NCI-H1092 (cell line): ENCODE measurements at places on chromosomes 5 and 9.
A peak's percentile ranks its signal among the peaks of the same experiment; 100 is the strongest.

DNA sequence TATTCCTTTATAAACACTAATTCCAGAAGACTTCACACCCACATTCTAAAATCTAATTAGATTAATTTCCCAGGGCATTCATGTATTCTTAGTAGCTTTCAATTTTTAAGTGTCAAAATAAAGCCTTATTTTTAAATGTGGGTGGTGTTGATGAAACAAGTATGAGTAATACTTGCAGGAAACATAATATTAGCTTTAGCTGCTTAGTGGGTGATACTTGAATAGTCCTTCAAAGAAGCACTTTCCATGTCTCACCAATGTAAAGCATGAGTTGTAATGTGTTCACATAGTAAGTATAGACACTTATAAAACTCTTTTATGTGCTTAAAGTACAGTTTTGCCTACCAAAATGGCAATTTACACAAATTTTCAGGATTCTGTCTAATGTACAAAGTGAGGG is 6.9 kb downstream of the FNBP1 start:
- no peak for DNase-seq

GRCh38 chr9:130138791-130139190 is 33.4 kb upstream of the NCS1 start:
- DNase-seq: no peak

GRCh38 chr9:2872250-2872930 is 28.5 kb upstream of the PUM3 start:
- peak; percentile 24 for DNase-seq

DNA sequence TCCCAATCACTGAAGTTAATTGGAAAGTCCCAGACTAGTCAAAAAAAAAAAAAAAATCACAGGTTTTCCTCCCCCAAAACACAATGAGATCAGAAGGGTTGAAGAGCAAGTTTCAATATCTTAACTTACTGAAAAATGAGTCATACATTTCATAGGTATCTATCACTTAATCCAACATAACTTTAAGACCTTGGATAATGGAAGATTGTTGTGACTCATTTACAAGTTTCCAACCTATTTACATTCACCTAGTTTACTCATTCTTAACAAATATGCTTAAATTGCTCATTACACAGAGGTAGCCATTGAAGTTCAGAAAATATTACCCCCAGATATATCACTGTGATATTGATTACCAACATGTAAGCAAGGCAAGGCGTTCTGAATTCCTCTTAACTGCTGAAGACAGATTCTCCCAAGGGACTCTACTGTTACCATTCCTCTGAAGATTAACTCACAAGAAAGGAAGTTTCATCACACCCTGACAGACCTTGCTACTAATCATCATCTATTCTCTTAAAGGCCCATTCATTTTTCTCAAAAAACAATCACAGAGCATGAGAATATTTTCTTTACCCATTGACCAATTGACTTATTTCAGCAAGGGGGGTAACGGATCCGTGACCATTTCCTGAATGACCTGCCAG is 563.8 kb downstream of the TLE1 start:
- DNase-seq: no peak

DNA sequence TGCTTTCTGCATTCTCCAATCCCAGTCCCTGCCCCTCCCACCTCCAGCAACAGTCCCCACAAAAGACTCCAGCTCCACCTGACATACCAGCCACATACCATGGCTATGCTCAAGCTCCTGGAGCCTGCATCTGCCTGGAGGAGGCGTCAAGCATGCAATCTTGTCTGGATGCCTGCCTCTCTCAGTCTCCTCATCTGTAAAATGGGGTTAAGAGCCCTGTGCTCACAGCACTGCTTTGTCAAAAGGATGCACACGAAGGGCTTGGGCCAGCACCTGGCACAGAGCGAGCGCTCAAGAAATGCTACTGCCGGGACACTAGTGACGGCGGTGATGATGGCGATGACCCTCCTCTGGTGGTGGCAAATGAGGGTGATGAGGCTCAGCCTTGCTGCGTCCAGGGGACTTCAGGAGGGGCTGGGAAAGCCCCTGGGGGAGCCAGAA is 202.9 kb upstream of the IER5L start:
- DNase-seq: no peak

- no peak for DNase-seq
Measured at GRCh38 chr9:95455714-95456113, 61.1 kb downstream of the PTCH1 start.

- DNase-seq: no peak
Measured at GRCh38 chr5:37858250-37858649, 18.4 kb upstream of the GDNF start.

- no peak for DNase-seq
Measured at GRCh38 chr9:16982780-16983310, 112.4 kb upstream of the BNC2 start.

DNA sequence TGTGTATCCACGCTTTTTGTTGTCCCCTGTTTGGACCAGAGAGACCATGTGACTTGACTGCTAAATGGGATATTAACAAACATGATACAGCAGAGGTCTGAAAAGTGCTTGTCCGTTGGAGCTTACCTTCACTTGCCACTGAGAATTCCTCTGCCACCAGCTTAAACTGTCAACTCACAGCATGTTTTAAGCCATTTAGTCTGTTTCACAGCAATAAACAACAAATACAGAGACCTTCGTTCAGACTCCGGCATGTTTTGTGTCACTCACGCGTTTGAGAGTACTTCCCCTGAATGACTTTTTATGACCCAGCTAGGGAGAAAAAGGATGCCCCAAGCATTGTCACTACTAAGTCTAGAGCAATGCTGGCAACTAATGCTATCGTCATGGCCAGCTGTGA is 173.8 kb downstream of the PTPRD start:
- DNase-seq: no peak

DNA sequence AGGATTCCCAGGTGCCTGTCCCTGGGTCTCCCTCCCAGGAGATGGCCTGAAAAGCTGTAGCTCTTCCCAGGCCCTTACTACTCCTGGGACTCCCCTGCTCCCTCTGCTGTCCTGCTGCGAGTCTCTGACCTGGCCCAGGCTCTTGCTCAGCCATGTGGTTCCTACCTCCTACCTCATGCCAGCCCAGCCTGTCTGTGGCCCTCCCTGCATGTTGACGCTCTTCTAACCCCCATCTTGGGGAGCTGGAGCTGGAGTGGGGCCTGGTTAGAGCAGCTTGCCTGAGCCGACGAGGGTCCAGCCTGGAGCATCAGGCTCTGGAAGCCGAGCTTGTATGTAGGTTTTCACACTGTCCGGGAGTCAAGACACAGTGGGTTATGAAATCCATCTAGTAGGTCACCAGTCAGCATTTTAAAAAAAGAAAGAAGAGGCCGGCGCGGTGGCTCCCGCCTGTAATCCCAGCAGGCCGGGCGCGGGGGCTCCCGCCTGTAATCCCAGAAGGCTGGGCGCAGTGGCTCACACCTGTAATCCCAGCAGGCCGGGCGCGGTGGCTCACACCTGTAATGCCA is 244.4 kb downstream of the FANCC start:
- no peak for DNase-seq

DNA sequence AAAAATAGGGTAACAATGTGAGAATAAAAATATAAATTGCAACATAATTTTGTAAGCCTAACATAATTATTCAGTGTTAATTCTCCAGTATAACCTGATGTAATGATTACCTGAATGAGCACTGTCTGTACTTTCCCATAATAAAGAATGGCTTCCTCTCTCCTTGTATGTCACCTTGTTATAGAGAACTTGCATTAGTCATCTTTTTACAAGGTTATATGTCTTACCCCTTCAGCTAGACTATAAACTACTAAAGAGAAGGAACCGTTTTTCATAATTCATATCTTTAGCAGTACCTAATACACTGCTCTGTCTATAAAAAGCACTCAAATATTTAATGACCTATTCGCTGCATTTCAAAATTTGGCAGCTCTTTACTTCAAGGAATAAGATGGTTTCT is 19.8 kb downstream of the STRBP start:
- no peak for DNase-seq

DNA sequence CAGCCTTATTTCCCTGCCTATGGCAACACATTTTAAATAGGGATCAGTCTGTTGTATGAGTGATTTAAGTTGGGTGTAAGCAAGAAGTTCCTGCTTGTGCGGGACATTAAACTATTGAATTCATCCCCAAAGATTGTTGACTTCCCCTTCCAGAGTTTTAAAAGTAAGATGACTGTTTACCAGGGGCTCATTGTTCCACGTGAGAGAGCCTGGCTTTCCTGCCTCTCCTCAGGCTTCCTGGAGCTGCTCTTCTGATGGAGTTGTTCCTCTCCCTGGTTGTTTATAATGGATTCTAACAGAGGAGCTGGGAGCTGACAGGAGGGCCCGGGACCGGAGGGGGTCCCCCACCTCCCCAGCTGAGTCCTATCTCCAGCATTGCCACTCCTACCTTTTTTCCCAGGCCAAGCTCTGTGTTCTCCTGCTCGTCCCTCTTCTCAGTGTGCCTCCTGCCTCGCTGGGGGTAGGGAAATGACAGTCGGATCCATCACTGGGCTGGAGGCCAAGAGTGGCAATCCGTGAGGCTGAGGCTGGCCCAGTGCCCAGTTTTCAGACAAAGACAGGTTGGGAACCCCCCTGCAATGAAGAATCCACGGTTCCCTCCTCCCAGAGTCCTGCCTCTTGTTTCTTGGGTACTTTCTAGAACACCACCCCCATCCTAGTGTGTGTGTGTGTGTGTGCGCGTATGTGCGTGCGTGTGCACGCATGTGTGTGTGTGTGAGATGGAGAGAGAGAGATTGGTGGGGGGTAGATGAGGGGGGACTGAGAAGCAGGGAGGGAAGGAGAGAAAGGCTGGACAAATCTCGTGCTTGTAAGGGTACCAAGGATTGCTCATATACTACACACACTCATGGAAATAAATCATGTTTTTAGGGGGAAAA is 123.7 kb upstream of the NFIB start:
- peak; percentile 91 for DNase-seq

- DNase-seq: no peak
Measured at GRCh38 chr5:175246242-175246888, 197.6 kb downstream of the DRD1 start.
